ENCODE measurements at places on chromosomes 6 and 20.

DNA sequence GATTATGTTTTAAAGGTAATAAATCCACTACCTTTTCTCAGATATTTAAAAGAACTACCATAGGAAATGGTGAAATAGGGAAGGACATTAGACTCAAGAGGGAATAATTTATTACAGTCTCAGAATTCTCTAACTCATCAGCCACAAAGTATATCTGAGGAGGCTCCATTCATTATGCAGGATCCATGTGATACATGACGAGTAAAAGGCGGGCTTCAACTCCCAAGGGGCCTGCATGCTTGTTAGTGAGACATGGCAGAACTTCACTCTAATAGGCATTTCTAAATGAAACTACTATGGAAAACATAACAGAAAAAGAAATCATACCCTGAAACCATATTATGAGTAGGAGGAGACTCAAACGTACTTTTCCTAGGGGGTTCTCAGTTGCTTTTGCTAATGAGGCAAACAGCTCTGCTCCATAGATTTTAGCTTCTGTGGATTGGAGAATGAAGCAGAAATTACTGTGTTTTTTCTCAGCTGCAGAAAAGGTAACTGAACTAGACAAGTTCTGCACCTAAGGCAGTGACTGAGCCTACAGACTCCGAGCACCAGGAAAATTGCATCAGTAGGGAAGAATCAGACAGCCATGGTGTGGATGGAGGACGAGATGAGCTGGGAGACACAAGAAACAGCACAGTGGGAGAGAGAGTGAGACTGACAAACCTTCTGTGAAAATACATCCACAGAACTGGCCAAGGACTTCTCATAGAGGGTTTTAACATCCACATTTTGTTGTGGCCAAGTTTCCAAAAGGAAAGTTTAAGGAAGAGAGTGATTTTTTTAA lies 254.6 kb upstream of the PRDM1 start:
- no peak for DNase-seq

DNA sequence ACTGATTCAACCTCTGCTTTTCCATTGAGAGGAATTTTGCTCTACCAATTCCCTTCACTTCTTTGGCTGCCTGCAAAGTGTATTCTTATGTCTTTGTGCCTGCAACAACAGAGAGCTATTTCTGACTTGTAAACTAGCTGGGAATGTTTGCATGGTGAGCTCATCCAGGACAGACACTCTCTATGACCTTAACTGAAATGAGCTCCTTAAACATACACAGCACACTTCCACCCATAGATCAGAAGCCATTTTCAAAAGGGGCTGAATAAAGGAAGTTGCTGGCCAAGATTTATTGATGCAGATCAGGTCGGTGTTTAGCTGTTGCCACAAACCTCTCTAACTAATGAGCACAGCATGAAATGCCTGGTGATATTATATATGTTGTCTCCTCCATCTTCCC lies 377.7 kb downstream of the BTBD9 start:
- no peak for DNase-seq

DNA sequence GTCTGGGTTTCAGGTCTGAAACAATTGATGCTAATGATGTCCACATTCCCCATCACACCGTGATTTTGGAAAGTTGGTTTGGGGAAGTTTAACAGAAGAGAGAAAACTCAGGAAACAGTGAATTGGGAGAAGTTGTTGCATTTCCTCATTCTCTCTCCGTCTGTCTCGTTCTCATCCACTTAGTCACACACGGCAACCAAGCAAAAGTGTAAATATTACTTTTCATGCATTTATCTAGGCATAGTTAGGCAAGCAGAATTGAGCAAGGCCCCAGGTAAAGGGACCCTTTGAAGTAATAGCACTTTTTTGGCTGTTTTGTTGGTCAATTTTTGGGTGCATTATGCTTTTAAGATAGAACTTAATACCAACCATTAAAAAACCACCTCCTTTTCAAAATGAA lies 137.0 kb upstream of the SULF2 start:
- DNase-seq: no peak

GRCh38 chr6:166496460-166496859 lies 90.0 kb downstream of the RAMACL start:
- no peak for DNase-seq

- no peak for DNase-seq
These were observed 142.1 kb upstream of the SULF2 start for GRCh38 chr20:47927385-47927851.

GRCh38 chr6:125564941-125565340 lies 184.5 kb upstream of the HEY2 start:
- no peak for DNase-seq

DNA sequence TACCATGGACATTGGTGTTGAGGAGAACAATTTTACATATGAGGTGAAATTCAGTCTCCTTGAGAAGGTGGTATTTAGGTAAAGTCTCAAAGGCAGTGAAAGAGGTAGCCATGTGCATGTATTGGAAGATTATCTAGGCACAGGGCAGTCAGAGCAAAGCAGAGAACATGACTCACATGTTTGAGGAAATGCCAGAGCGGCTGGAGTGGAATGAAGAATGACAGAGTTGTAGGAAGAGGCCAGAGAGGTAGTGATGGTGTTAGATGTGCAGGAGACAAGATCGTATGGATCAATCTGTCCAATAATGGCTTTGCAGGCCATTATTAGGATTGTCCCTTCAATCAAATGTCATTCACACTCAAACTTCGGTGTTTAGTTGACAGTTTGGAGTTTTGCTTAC lies 449.4 kb upstream of the PTCHD4 start:
- no peak for DNase-seq

GRCh38 chr6:132811276-132811675 lies 3.1 kb upstream of the RPS12 start:
- DNase-seq: no peak

GRCh38 chr20:48002517-48002970 lies 217.3 kb upstream of the SULF2 start:
- no peak for DNase-seq

GRCh38 chr20:47878601-47879027 lies 93.3 kb upstream of the SULF2 start:
- peak; percentile 81 for DNase-seq

DNA sequence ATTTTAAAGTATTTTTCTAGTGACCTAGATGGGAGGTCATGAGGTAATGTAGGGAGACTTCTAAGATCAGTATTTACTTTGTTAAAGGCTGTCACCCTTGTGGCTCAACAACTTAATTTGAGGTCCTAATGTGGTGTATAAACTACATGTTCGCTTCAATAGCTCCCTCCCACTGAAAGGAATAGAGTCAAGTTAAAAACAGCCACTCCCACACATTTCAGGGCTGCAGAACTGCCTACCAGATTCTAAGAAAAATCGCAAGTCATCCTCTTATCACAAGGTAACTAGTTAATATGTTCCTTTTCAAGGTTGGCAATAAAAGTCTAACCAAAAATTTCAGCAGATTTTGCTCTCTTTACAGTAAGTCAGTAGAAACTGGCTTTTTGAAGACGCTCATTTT lies 15.1 kb downstream of the GSTA1 start:
- DNase-seq: no peak

GRCh38 chr20:36091561-36092397 lies 62.8 kb upstream of the EPB41L1 start:
- DNase-seq: no peak

DNA sequence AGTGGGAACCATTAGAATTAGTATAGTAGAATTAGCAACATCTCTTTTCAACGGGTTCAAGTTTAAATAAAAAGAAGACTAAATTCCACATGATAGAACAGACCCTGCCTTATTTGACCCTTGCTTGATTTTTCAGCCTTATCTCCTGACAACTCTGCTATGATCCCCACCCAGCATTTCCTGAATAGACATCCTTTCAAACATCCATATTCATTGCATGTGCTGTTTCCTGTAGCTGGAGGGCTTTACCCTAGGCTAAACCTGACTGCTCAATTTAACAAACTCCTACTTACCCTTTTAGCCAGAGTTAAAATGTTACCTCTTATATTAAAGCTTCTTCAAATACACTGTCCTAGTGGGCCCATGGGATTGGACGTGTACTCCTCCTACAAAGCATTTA lies 594.8 kb upstream of the ARID1B start:
- DNase-seq: no peak

GRCh38 chr20:60953321-60953720 lies 298.7 kb upstream of the CDH4 start:
- no peak for DNase-seq

DNA sequence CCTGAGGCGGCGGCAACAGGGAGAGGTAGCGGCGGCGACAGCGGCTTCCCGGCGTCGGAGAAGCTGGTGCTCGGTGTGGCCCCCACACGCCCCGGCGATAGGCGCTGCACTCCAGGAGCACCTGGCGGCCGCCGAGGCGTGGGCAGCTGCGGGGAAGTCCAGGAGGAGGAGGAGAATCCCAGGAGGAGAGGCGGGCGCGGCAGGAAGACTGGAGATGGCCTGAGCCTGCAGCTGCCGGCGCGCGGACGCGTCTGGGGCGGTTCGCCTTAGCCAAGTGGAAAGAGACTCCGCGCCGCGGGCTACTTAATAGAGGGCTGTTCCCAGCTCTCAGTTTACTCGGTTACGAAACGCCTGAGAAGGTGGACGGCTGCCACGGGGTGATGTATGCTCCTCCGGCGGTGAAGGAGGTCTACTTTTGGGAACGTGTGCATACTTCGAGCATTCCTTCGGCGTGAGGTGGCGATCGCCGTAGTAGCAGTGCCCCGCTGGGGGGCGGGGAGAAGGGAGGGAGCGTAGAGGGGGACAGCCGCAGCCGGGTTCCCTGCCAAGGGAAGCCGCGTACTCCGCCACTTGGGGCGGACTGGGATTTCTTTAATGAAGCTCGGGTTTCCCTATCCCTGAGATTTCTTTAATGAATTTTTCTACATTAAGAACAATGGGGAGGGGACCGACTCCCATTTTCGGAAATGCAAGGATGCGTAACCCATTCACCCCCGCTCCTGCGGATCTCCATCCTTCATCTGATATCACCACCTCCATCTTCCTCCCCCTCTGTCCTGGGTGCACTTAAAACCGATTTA lies at the start of gene COL12A1:
TSS of gene COL12A1 (minus strand) at position 278 of the 800 bp plus-strand sequence. CDS start 3,261 bp downstream, outside the sequence.
- DNase-seq: peak; percentile 69

DNA sequence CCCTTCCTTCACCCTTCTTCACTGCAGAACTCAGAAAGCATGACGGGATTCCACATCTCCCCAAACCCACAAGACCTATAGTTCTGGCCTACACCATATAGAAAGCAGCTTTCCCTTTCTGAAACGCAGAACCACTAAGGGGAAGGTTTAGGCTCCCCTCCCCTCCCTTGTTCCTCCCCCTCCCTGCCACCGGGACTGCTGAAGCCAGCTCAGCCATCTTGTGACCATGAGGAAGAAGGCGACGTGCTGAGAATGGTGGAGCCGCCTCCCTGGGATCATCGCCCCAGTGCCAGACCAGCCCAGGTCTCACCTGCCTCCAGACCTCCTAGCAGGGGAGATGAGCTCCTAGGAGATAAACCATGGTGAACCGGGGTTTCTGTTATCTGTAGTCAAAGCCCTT lies 19.6 kb downstream of the SERPINB6 start:
- DNase-seq: no peak

DNA sequence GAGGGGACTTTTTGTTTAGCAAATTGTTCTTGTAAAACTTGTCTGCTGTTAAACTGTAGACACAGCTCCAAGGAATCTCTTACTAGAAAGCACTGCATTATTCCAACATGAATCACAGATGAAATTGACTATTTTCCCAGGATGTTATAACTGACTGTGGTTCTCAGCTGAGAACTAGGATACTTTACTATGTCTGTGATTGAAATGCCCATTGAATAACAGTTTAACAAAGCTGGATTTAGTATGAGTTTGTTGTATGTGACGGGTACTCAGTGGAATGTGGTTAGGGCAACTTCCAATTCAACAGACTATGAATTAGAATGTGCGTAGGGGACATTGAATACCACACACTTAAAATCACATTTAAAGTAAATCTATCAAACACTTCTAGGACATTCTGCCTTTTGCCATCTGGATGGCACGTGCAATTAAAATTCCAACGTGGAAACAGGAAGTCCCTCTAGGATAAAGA lies 193.4 kb upstream of the PREP start:
- peak; percentile 23 for DNase-seq

- DNase-seq: no peak
These were observed 47.4 kb downstream of the PKIB start for GRCh38 chr6:122657601-122658000.

DNA sequence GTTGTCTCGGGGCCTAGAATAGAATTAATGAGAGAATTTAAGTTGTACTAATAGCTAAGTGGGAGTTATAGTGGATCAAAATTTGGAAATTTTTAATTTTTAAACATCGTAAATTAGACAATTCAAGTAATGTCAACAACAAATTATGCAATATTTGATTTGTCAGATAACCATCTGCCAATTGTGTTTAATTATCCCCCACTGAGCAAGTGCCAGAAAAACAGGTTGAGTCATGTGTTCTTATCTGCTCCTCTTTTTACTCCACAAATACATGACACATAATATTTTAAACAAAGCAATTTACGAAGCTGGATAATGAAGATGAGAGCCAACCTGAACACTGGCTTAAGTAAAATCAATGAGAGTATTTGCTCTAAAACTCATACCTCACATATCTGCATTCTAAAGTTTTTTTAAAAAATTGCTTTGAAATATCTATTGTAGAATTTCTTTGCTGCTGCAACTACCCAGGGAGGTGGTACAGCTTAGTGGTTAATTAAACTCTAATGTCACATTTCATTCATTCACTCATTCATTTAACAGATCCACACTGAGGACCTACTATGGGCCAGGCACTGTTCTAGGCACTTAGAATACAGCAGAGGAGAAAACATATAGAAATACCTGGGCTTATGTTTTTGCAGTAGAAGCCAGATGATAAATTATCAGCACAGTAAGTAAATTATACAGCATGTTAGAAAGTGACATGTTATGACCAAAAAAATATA lies 57.1 kb upstream of the MAP7 start:
- DNase-seq: no peak

DNA sequence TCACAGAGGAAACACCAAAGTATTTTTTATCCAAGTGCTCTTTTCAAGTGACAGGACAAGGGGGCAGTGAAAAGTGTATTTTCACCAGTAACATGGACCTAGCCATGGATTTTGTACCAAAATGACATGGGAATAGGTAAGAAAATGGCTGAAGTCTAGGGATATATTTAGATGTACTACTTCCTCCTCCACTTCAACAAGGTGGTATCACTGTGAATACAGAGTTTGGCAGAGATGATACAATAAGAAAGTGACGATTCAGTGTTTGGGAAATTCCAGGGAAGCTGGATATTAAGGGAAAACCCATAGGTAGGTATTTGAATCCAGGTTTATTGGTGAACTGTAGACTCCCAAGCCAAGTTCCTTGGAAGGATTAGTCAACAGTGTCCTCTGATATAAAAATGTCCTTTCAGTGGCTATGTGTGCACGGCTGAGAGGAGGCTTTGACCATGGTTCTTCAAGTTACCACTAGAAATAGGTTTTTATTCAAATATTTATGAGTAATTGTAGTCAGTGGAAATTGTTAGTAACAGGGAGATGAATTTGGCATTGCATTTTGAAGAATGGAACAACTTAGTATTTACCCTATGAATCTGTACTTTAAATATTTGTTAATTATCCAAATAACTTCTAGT lies 356.0 kb upstream of the CITED2 start:
- no peak for DNase-seq
